Fibroblast of lung (primary cell): ENCODE measurements at places on chromosomes 4 and X.

GRCh38 chrX:123830309-123830708 lies 29.5 kb upstream of the XIAP start:
- DNase-seq = peak; percentile 83

- DNase-seq = no peak
Measured at GRCh38 chrX:49761481-49761880, 65.7 kb upstream of the PAGE1 start.

DNA sequence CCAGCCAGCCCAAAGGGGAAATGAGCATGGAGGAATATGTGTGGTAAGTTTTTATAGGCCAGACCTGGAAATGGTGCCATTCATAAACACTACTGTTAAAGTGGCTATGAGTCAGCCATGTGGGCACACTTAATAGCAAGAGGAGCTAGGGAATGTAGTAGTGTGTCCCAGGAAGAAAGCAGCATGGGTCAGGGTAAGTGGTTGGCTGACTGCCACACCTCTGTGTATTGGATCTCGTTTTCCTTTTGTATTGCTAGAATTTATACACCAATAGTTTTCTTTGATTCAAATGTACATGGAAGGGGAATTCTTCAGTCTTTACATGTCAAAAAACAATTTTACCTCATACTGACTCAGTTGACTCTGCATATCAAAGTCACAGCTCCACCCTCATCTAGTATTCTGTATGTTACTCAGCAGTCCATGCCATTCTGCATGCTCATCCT lies 22.9 kb upstream of the SGMS2 start:
- DNase-seq = peak; percentile 29

GRCh38 chr4:83454686-83455085 lies 937 bp downstream of the HELQ start:
- peak; percentile 17 for DNase-seq

- peak; percentile 24 for DNase-seq
Measured at GRCh38 chr4:113289766-113290165, 240.3 kb downstream of the ANK2 start.

DNA sequence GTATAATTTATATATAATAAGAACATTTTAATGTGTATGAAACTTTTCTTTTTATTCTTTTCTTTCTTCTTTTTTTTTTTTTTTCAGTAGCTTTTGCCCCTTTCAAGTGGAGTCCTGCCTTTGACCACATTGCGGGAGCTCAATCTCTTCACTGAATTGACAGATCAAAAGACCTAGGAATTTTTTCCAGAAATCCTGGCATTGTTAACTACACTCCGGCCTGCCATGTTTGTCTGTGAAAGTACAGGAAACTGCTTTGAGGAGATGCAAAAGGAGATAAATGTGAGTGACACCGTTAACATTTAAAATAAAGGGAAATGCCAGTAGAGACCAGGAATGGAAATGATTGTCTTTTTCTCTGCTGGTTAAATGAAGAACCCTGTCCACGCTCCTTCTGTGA lies 159.3 kb upstream of the VCX3A start:
- DNase-seq = no peak

DNA sequence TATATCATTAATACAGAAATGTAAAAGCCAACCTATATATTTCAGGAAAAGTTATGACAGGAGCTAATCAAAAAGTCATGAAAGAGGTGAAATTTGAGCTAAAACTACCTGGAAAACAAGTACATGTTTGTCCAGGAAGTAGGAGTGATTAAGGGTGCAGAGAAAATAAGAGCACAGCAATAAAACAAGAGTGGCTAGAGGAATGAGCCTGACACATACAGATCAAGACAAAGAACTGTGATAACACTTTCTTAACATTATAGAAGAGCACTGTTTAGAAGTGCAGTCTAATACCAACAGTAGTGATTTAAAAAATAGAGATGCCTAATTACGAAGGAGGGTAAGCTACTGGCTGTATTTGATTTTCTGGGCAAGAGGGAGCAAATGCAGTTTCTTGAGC lies 125.1 kb downstream of the WDFY3 start:
- DNase-seq = no peak

DNA sequence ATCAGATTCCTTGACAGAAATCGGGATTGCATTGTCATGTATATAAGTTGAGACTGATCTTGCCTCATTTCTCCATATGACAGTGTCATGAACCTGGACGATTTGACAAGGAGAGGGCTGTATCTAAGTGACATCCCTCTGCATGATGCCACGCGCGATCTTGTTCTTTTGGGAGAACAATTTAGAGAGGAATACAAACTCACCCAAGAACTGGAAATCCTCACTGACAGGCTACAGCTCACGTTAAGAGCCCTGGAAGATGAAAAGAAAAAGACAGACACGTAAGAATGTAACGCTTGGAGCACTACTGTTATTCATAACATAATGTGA lies 40.9 kb downstream of the GUCY1B1 start:
- no peak for DNase-seq

GRCh38 chr4:71251261-71251660 lies 87.6 kb upstream of the SLC4A4 start:
- DNase-seq = no peak

- no peak for DNase-seq
Measured at GRCh38 chr4:155001251-155001650, 207.2 kb upstream of the NPY2R start.

GRCh38 chr4:165756836-165757235 lies 116.2 kb upstream of the TLL1 start:
- no peak for DNase-seq

DNA sequence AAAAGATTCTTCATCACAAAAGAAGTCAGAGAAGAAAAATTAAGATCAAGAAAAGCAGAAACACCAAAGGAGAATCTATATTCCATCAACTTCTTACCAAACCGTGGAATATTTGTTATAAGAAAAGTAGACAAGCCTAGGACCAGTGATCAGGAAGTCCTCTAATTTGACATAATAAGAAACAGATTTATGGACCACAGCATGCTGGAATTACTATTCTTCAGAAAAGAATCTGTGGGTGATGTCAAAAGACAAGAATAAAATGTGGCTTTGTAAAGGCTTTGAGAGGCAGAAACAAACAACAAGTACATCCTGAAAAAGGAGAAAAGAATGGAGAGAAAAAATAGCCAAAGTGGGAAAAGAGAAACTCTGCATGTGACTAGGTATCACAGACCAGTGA lies 123.3 kb downstream of the SLC10A7 start:
- no peak for DNase-seq

- no peak for DNase-seq
Measured at GRCh38 chr4:168690199-168690598, 193.3 kb downstream of the PALLD start.

DNA sequence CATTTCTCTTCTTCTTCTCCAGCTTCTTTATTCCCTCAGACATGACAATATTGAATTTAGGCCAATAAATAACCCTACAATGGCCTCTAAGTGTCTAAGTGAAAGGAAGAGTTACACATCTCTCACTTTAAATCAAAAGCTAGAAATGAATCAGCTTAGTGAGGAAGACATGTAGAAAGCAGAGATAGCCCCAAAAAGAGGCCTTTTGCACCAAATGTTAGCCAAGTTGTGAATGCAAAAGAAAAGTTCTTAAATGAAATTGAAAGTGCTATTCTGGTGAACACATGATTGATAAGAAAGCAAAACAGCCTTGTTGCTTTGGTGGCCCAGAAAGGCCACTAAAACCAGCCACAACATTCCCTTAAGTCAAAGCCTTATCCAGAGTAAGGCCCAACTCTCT lies 146.2 kb upstream of the HHIP start:
- DNase-seq = no peak

DNA sequence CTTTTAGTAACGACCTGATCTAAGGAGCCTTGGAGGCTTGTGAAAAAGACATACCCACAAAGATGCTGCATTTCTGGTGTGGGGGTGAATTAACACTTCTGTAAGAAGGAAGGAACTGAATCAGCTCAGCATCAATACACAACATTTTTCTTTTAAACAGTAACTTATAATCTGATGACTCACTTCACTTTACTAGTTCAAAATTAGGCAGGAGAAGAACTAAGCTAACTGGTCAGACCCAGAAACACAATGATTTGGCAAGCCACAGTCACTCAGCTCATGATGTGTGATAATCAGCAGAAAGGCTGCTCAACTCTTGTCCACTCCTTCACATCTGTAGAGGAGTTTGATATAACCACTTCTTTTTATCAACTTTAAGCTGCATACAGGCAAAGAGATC lies 4.6 kb downstream of the MMAA start:
- DNase-seq = peak; percentile 55

- peak; percentile 12 for DNase-seq
Measured at GRCh38 chrX:101462892-101463291, 22.4 kb upstream of the ARMCX4 start.

DNA sequence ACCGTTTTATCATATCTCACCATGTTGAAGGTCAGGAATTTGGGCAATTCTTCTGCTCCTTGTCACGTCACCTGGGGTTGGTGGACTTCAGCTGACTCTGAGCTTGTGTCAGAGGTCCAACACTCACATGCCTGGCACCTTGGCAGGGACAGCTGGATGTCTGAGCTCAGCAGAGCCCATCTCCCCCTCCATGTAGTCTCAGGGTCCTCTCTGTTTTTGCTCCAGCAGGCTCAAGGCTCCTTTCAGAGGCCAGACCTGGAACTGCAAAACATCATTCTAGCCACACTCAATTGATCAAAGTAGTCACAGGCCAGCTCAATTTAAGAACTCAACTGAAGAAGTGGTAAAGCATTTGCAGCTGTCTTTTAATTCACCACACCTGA lies 45.4 kb downstream of the EDNRA start:
- no peak for DNase-seq

DNA sequence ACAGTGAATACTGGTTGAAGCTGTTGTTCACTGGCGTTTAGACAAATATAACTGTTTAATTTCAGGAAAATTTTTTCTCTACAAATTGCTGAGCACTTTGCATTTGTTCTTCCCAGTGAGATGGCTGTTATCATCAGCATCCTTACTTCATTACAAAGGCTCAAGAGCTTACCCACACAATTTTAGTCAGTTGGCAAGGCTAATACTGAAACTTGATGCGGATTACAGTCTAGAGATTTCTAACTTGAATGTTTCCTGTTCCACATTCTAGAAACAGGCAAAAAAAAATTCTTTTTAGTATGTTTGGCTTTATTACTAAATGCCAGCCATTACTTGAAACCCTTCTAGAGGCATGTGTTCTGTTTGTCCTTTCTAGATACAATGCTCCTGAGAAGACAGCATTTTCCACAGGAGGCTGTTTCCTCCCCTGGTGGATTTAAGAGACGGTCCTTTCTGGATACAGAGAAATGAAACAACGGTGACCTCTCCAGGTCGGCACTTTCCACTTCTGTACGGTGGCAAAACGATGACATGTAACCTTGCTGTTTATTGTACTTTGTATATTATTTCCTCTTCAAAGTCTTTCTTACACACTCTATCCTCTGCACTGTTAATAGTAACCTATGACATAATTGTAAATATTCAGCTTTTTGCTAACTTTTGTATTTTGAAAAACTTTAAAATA lies 80.9 kb downstream of the RFC1 start:
- no peak for DNase-seq

DNA sequence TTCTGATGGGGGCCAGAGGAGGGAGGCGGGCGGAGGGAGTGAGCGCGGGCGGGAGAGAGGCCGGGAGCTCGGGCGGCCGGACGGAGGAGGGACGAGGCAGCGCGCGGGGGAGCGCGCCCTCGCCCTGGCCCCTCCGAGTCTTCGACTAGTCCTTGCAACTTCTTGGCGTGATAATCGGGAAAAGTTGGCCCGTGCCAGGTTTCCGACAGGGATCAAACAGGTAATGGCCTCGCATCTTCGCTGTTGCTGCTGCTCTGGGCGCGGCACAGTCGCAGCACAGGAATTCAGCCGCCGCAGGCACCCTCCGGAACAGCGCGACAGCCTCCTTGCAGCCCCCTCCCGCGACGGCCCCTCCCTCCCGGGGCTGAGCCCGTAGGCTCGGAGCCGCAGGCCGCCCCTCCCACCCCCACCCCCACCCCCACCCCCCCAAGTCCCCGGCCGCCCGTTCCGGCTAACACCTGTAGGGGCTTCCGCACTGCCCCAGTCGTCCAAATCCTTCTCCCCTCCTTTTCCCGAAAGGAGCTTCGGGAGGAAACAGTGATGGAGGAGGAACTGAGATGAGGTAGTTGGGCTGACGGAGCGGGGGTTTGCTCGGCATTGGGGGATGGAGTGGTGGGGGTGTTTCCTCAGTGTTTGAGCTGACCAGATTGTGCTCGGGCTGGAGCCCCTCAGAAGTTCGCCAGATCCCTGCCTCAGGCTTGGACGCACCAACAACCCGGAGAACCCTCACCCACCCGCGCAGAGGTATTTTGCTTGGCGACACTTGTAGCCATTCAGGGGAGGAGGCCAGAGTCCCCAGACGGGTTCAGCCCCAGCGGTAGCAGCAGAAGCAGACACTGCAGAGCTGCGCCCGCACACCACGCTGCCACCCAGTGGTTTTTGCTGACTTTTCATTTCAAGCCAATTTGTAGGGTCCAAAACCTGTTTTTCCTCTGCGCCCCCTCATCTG lies at the start of gene FGF13:
FGF13 (minus strand) TSS at position 319 of the 949 bp plus-strand sequence. CDS start 714 bp downstream, outside the sequence.
- peak; percentile 27 for DNase-seq

DNA sequence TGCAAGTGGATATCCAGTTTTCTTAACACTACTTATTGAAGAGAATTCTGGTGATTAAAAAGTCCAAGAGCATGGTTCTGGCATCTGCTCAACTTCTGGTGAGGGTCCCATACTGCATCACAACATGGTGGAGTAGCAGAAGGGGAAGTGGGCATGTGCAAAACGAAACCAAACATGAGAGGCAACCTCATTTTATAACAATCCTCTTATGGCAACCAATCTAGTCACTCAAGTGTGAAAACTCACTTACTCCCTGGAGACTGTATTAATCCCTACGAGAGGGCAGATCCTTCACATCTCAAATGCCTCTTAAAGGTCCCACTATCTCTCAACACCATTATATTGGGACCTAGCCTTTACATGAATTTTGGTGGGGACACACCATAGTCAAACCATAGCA lies 55.4 kb upstream of the TRO start:
- DNase-seq = no peak

DNA sequence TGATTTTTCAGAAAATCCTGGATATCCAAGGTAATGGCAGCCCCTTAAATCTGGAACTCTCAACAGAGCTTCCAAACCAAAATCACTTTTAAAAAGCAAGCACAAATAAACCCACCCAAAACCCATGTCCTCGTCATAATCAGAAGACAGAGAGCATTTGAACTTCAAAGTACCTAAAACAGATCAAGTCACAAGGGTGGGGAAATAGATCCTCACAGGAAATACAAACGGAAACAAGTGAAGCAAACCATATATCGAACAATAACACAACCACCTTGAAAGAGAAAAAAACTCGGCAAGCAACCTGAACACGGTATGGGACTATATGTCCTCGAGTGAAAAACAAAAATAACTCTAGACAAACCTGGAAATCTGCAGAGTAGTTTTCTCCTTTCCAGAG lies 15.9 kb upstream of the CCNQ start:
- no peak for DNase-seq

DNA sequence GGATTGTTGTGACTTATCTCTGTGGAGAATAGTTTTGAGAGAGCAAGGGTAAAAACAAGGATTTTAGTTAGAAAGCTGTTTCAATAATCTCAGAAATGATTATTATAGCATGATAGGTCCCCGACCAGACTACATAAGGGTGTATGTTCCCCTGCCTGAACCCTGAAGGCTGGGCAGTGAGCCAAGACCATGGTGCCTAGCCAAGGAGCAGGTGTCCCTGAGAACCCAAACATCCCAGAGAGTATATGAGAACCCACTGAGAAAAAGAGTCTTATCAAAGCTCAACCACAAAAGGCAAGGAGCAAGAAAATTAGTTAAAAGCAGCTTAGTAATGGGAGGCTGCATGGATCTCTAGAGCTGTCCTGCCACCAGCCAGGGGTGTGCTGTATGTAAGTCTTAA lies 94.9 kb upstream of the UNC5C start:
- DNase-seq = no peak

GRCh38 chrX:134936542-134936941 lies 54.2 kb upstream of the SMIM10 start:
- DNase-seq = no peak
